Suprapubic skin (tissue), 4 donors: ENCODE measurements at places on chromosomes 13 and 19. TPM values are rescaled to one million over a fixed set of nuclear protein-coding genes. Genes with fewer than 3 reads are reported as not detected.

Gene C19orf73
- not detected for total RNA-seq

DNA sequence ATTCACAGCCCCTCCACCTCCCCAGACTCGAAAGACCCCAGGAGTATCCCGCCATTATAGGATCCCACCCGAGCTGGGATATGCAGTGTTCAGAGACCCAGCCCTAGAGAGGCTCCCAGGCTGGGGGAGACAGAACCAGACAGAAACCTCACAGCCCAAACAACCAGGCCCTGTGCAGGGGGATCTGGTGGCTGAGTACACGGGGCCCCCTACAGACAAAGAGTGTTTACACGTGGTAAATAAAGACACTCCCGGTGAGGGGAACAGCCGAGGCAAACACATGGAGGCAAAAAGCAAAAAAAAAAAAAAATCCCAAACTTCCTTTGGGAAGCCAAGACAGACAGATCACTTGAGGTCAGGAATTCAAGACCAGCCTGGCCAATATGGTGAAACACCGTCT lies 25.1 kb downstream of the TINCR start:
- H3K27me3 ChIP-seq = peaks cover 19% of the 10 kb centered on the region
- H3K4me3 ChIP-seq = no peak overlapping the region
- no peak overlapping the region for H3K27ac ChIP-seq

DNA sequence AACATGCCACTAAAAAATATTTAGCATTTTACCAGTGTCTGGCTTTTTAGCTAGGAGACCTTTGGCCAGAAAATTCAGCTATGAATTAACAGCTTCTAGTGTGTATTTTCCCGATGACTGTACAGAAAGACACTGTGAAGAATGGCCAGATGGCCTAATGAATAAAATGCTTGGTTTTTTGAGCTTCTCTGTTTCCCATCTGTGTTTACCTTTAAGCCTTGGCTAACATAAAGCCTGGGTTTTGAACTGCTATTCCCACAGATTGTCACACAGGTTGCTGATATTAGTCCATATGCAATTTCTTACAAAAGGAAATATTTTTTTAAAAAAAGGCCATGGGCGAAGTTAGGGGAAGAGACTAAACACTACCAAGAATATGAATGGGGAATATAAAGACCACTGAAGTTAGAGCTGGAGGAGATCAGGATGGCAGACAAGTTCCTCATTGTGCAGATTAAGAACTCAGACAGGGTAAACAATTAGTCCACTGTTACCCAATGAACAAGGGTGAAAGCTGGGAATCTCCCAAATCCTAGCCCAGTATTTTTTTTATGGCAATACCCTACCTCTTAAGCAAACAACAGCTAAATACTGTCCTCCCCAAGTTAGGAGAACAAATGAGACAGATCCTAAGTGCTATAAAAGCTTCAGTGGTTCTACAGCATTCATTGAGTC lies 95.1 kb downstream of the DCT start:
- H3K36me3 ChIP-seq = no peaks in the 10 kb centered on the region
- H3K4me3 ChIP-seq = no peak overlapping the region
- no peak for DNase-seq
- H3K27ac ChIP-seq = no peak overlapping the region
- H3K27me3 ChIP-seq = no peaks in the 10 kb centered on the region

DNA sequence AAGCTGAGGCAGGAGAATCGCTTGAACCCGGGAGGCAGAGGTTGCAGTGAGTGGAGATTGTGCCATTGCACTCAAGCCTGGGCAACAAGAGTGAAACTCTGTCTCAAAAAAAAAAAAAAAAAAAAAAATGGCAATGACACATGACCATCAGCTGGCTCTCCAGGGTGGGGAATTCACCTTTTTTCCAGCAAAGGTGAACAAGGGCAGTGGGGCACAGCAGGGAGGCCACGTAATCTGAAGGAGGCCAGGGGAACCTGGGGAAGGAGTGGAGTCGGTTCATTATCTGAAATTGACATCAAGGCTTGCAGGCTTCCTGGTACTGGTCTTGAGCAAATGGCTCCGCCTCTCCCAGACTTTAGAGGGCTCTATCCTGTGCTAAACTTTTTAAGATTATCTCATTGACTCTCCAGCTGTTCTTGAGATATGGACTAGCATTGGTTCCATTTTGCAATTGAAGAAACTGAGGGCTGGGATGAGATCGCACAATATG lies 28.1 kb downstream of the KEAP1 start:
- DNase-seq = no peak
- no peaks in the 10 kb centered on the region for H3K36me3 ChIP-seq
- H3K4me3 ChIP-seq = no peak overlapping the region
- no peak overlapping the region for H3K27ac ChIP-seq

DNA sequence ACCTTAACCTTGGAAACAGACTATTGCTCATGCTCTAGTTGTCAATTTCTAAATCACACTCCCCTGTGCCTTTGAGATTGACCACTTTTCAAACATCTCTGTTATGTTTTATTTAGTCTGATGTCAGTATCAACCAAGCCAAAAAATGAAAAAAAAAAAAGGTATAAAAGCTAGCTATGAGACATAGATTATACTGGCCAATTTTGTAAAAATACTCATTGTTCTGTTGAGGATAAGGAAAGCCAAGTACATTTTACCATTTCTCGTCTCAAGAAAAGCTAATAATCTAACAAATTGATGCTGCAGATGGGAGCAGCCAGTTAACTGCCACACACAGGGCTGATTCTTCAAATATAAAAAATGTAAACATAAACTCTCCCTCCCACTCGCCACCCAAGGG lies 572.6 kb upstream of the KLF12 start:
- H3K36me3 ChIP-seq = no peaks in the 10 kb centered on the region
- no peak overlapping the region for H3K27ac ChIP-seq
- no peak for DNase-seq
- no peak overlapping the region for H3K4me3 ChIP-seq

- H3K36me3 ChIP-seq = no peaks in the 10 kb centered on the region
- H3K4me3 ChIP-seq = no peak overlapping the region
- no peak overlapping the region for H3K27ac ChIP-seq
- H3K4me1 ChIP-seq = peaks cover 33% of the 10 kb centered on the region
- DNase-seq = no peak
Measured at GRCh38 chr19:1672038-1672768, 19.8 kb upstream of the TCF3 start.

- H3K4me3 ChIP-seq = peak overlapping the region; percentile 90
- peaks cover 37% of the 10 kb centered on the region for H3K4me1 ChIP-seq
- H3K36me3 ChIP-seq = peaks cover 8% of the 10 kb centered on the region
- H3K27me3 ChIP-seq = no peaks in the 10 kb centered on the region
Measured at GRCh38 chr19:40716031-40716481, 630 bp downstream of the COQ8B start.
